ENCODE measurements at places on chromosomes 7 and 10.

- DNase-seq, result no peak
These were observed 2.9 kb upstream of the ZNF467 start for GRCh38 chr7:149776289-149776688.

DNA sequence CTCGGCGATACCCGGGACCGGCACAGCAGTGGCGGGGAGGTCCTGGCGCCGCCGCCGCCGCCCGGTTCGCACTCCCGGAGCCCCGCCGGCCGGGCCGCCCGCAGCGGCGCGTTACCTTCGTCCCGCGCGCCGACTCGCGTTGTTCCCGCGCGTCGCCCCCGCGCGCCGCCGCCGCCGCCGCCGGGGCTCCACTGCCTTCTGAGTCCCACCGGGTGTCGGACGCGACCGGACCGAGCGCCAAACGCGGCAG lies at the start of gene EZH2:
Gene EZH2, minus strand, starts transcription at position 243 of the 250 bp plus-strand sequence. CDS start 36,993 bp downstream, outside the sequence.
- DNase-seq, result no peak

DNA sequence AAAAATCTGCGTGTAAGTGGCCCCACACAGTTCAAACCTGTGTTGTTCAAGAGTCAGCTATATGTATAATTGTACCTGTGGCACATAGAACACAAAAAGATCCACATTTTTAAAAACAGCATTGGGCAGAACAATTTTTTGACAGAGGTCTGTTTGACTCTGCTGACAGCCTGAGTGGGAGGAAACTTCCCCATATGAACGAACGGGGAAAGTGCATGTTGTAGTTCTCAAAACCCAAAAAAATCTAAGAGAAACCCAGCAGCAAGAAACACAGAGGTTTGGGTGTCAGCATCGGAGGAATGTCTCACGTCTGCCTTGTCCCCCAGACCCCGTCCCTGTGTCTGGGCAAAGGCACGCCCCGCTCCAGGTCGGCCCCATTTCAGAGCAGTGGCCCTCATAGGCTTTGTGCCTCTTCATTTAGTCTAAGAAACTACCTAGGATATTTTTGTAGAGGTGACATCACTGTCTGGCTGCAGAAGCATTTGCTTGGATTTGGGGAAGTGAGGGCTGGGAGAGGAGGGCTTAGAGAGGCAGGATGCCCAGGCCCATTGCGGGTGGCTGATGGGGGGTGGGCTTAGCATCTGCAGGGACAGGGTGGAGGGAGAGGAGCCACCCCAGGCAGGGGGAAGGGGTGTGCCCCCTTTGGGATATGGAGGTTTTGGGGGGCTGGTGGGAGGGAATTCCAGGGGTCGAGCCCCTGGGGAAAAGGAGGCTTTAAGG lies 11.0 kb downstream of the CUX1 start:
- DNase-seq, result no peak

- peak; percentile 17 for DNase-seq
These were observed 54.7 kb upstream of the SYPL1 start for GRCh38 chr7:106166651-106167342.

DNA sequence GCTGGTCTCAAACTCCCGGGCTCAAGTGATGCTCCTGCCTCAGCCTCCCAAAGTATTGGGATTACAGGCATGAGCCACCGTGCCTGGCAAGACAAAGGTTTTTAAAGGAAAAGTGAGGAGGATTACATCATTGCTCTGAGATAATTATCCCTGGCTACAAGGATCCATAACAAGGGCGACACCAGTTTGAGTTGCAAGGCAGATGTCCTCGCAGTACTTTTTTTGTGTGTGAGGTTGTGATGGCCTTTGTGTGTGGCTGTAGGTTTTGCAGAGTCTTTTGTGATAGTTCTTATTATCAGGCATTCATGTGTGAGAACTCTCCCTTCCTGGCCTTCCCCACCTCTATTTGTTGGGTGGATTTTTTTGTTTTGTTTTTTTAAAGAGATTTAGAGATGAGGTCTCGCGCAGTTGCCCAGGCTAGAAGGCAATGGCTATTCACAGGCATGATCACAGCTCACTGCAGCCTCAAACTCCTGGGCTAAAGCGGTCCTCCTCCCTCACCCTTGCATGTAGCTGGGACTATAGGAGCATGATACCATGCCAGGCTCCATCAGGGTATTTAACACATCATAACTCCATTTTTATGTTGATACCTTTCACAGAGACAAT lies 10.0 kb downstream of the BTBD16 start:
- no peak for DNase-seq

DNA sequence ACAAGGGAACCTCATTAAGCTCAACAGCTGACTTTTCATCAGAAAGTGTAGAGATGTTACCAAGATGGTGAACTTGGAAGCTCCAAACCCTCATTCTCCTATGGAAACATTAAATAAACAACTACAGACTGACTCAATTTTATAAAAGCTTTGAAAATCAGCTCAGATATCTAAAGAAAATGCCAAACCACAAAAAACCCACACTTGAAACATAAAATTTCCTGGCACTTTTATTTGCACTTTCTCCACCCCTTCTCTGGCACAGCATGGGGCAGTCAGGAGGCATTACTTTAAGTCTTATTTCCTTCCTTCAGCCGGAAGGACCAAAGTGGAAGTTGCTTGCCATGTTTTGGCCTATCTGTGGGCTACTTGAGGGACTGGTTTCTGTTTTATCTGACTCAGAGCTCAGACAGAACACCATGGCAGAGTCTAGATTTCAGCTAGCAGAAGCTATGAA lies 114.7 kb downstream of the ODAD2 start:
- no peak for DNase-seq

DNA sequence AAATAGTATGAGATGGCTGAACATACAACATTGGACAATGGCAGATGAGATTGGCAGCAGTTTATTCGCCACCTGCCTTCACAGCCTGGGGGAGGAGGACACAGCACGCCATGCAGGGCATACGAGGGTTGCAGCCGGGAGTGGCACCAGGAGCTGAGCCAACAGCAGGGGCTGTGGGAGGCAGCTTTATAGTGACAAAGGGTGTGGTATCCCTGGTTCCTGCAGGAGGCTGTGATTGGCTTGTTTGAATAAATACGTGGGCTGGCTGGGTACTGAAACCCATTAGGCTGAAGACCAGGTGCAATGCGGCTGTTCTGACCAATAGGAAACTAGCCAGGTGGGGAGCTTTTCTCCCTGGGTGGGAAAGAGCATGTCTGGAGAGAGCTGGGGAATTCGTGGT lies 68.9 kb upstream of the LEP start:
- DNase-seq, result no peak

DNA sequence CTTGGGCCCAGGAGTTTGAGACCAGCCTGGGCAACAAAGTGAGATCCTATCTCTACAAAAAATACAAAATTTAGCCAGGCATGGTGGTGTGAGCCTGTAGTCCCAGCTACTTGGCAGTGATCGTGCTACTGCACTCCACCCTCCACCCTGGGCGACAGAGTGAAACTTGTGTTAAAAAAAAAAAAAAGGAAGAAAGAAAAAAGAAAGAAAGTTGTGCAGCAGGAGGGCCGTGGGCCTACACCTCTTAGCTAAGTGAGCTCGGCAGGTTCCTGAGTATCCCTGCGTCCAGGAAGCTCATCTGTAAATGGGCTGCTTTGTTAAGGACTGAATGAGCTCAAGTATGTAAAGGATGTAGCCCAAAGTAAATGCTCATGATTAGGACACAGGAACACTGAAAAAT lies 155.0 kb downstream of the RNF216 start:
- no peak for DNase-seq

- no peak for DNase-seq
These were observed 64.2 kb downstream of the PWWP2B start for GRCh38 chr10:132461103-132461682.

DNA sequence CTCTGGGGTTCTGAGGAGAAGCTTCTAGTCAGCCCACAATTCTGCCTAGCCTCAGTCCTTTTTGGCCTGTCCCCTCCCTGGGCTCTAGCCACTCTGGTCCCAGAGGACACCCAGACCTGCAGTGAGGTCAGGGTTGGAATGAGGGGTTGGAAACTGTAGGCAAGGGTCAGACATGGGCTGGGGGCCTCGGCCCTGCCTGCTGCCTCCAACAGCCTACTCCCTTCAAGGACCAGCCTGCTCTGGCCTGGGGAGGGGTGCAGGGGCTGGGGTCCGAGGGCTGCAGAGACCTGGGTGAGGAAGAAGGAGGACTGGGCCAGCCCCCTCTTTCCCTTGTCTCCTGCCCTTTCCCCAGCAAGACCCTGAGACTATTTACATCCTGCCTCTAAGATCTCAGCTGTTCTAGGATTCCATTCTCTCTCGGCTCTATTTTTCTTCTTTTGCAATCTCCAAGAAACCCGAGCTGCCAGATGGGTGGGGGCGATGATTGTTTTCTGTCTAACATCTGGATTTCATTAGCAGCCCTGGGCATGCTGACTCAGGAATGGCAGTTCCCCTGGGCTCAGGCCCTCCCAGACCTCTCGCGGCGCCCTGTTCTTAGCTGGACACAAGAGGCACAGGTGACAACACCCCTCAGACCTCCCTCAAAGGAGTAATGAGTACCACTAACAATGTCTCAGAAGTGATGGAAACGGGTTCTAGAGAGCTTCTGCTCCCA lies 23.1 kb downstream of the ZCCHC24 start:
- DNase-seq, result no peak

DNA sequence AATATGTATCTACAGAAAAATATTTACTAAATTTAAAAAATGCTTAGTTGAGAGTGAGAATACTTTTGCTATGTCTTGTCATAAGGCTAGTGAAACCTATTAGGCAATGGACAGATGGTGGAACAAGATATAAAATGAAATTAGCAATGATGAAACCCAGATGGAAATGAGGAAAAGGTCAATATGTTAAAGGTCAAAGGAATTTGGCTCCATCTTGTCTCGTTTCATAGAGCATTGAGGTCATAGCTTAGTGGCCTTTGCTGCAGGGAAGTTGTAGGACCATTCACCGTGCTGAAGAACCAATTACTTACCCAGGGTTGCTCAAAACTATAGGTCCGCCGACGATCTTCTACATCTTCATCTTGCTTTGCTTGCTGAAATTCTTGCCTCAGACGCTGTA lies 683.9 kb downstream of the PARD3 start:
- DNase-seq, result no peak

DNA sequence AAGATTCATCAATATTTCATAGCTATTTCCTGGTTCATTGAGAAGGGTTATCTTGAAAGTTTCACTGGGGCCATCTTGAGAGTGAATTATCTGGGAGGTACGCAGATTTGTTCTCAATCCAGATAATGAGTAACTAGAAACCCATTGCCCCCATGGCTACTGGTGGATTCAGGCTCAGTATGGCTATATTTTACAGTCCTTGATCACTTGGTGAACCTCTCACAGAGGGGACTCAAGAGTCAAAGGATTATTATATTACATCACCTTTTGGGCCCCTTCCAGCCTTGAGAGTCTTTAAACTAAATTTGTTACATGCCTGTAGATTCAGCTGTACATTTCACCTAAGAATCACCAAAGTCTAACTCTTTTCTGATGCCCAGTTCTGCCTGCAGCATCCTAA lies 11.6 kb downstream of the NKX2-3 start:
- no peak for DNase-seq

GRCh38 chr7:90660100-90660499 lies 64.0 kb downstream of the CDK14 start:
- DNase-seq, result no peak

- no peak for DNase-seq
These were observed 1.0 kb downstream of the EBF3 start for GRCh38 chr10:129962872-129963640.

DNA sequence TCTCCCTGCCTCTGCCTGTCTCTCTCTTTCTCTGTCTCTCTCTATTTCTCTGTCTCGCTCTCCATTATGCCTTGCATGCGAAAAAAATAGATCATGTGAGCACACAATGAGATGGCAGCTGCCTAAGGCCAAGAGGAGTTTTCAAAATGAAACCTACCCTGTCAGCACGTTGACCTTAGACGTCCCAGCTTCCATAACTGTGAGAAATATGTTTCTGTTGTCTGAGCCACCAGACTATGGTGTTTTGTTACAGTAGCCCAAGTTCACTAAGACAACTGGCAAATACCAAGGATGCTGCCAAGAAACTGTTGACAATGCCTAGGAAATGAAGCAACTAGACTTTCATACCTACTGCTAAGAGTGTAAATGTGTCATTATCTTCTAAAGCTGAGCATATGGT lies 70.6 kb upstream of the PLXDC2 start:
- no peak for DNase-seq

DNA sequence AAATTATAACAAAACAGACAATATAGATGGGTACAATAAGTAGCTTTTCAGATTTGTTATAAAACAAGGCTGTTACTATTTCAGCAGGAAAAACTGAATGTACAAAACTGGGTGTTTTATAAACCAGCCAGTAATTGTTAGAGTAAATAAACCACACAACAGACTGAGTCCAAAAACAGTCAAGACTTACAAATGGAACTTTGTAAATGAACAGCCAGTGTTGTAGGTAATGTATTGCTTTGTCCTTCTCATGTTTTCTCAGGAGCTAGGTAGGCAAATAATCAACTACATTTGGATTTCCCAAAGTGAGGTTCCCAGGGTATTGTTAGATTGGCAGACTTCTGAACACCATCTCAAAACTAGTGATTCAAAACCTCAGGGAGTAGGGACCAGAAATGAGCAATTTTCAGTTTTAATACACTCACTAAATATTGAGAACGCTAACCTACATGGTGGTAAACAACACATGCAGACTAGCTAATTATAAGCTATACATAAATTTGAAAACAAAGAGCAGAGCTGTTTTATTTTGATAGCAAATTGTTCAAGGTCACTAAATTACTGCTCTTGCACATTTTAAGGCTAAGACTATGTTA lies 36.2 kb downstream of the HERPUD2 start:
- DNase-seq, result no peak

DNA sequence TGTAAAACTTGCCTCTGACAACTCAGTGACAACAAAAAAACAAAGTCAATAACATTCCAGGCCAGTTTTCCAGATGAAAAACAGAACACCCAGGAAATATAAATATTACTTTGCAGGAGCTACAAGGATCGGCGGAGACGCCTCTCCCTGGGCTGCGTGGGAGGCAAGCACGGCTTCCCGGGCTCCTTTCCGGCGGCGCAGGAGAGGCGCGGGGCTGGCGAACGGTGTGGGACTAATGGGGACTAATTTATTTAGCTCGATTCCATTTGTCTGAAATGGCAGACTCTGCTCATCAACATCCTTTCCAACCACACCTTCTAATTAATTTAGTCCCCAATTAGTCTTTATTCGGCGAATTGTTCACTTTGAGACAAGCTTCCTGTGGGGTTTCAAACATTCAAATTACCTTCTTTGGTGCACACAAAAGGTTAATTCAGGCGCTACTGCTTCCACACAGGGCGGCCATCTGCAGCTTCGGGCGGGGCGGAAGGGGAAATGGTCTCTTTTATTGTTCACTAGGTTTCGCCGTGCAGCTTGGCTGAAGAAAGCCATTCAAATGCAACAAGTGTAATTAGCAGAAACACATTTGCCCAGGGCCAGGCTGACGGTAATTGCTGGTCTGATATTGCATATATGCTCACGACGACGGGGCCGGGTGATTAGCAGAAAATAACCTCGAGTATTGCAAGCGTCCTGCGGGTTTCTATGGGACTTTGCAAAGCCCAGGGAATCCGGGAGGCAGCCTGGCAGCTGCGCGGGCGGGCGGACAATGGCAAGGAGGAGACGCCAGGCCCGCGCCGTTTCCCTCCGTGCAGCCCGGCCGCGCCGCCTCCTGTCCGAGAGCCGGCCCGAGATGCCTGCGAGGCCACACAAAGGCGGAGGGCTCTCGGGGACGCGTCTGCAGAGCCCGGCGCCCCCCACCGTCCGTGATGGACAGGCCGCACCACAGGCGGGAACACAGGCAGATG lies 270.1 kb downstream of the PTPRN2 start:
- no peak for DNase-seq

GRCh38 chr7:100972002-100972347 lies 2.6 kb downstream of the MUC12 start:
- no peak for DNase-seq
